ENCODE measurements at places on chromosomes 1 and 21.

GRCh38 chr21:31929548-31929947, 56.7 kb downstream of the HUNK start:
- DNase-seq, result no peak

GRCh38 chr1:29673228-29673500, 436.8 kb downstream of the PTPRU start:
- no peak for DNase-seq

GRCh38 chr1:204563307-204563706, 47.1 kb downstream of the MDM4 start:
- DNase-seq, result no peak

- no peak for DNase-seq
Observed at GRCh38 chr1:119462964-119463363, 44.0 kb upstream of the HSD3B1 start.

- DNase-seq, result no peak
Observed at GRCh38 chr1:30356839-30357238, 366.5 kb downstream of the MATN1 start.

DNA sequence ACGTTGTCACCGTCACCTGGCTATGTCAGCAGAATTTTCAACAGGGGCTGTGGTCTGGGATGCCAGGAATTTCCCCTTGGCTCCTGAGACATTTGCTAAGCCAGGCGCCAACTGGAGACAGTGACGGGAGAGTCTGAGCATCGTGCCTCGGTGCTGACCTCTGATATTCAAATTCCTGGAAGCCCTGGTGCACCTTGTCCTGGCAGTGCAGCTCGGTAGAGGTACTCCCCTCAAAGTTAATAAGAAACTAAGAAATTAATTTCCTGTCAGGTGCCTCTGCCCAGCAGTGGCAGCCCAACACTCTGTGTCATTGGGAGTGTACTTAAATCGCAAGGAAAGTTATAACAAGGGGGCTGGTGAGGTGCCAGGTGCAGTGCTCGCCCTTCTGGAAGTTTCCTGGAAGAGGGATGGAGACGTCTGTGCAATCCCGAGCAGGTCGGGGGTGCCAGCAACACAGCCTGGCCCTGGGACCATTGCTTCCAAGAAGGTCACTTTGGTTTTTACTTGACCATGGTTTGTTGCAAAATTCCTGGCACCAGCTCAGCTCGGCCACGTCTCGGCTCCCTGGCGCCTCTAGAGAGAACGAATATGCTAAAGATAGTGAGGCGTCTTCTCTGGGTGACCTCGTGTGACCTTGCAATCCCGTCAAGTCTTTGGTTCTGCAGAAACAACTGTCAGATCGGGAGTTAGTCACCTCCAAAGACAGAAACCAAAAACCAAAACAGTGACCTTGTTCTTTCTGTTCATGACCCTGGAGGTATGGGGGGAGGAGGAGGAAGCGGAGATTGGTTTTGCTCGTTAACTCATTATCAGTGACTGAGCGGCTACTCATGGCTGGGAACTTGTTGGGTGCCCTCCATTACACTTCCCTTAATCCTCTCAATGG, 149.5 kb upstream of the VAMP3 start:
- no peak for DNase-seq

DNA sequence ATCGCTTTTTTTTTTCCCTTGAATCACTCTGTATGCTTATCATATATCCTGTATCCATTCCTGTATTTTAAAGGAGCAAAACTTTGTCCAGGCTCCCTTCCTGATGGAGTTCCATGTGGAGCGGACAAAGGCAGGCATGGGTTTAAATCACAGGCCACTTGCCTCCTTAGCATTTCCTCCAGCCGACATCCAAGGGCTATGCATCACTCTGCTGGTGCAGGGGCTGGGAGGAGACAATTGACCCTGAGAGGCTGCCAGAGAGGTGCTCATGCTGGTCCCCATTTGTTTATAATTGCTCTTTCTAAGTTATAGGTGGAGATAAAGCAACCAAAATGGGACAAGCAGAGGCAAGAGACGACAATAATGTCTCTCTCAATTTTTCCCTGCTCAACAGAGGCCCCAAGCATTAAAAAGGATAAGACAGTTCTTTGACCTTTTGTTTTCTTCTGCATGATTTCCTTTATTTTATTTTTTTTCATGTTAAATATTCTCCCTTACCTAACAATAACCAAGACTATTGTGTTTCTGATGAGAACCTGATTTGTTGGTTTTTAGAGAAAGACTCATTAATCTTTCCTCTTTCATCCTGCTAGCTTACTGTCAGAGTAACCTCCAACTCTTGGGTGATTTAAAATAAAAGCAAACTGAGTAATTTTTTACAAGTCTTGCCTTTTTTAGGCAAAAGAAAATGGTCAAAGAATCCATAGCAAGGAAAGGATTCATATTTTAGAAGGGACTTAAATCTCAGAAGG, 353.7 kb downstream of the ADGRL2 start:
- DNase-seq, result no peak

Data from stimulated activated CD8-positive, alpha-beta memory T cell treated with anti-CD3 and anti-CD28 coated beads, Interleukin-7, amount 100 ng/mL, for 48 hours (primary cell).